Activated T-cell treated with anti-CD3 and anti-CD28 coated beads, Interleukin-2, amount 50 U/mL, for 24 hours (primary cell): ENCODE measurements at places on chromosomes 2 and 18.

GRCh38 chr2:54318821-54319220, 62.8 kb upstream of the TSPYL6 start:
- DNase-seq, result no peak
- no peak overlapping the region for H3K27ac ChIP-seq
- H3K4me3 ChIP-seq, result no peak overlapping the region
- no peaks in the 10 kb centered on the region for H3K36me3 ChIP-seq
- H3K27me3 ChIP-seq, result peaks cover 10% of the 10 kb centered on the region

DNA sequence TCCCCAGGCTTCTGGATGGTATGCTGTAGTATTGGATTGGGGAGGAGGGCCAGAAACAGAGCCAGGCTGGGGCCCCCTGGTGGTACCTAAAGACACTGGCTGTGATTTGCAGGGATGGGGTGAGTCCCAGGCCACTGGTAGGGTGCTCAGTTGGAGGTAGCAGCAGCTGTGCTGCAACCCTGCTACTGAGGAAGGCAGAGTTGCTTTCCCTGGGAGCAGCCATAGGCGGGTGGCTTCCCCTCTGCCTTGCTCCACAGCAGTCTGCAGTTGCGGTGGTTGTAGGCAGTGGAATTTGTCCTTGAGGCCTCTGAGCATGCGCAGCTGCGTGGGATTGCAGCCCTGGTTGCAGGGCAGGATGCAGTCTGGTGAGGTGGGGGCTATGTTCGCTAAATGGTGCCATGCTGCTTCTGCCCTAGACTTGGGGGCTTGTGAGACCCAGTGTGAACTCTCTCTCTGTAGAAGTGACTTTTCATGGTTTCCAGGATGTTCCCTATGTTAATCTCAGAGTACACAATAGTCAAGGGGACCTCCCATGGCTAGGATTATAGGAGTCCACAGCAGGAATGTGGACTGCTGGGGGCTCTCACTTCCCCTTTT, 443.5 kb downstream of the XIRP2 start:
- DNase-seq, result no peak
- H3K27me3 ChIP-seq, result peaks cover 3% of the 10 kb centered on the region
- H3K27ac ChIP-seq, result no peak overlapping the region
- no peaks in the 10 kb centered on the region for H3K4me1 ChIP-seq

DNA sequence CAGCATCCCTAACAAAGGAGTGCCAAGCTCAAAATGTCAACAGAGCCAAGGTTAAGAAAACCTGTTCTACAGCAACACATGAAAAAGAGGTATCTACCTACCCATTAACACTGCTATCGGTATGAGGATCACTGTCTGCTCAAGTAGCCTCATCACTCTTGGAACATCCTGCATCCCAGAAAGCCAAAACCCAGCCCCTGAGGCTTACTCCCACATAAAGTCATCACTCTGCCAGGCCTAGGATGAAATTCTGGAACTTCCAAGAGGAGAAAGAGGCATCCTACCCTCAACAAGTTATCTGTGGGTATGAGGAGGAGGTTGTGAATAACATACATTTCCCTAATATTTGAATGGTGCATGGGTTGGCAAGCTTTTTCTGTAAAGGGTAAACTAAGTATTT, 25.5 kb downstream of the CDH2 start:
- no peak overlapping the region for H3K4me3 ChIP-seq
- no peak overlapping the region for H3K27ac ChIP-seq
- H3K27me3 ChIP-seq, result no peaks in the 10 kb centered on the region
- H3K4me1 ChIP-seq, result no peaks in the 10 kb centered on the region
- no peak for DNase-seq
- no peaks in the 10 kb centered on the region for H3K36me3 ChIP-seq

DNA sequence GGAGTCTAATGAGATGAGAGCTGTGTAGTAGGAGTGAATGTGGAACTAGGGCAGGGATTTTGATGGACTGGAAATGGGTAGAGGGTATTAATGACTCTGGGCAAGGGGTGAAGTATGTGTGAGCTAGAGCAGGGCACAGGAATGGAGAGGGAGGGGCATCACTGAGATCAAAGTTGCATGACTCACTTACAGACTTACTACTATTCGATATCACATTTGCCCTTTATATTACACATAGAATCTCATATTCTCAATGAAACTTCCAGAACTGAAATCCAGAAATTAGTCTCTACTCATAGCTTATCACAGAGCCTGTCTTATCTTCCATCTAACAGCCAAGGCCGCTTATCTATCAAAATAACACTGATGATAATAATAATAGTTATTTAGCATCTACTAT, 20.0 kb upstream of the ITGB6 start:
- H3K27me3 ChIP-seq, result peaks cover 12% of the 10 kb centered on the region
- no peak for DNase-seq
- H3K27ac ChIP-seq, result peak overlapping the region; percentile 82
- peaks cover 57% of the 10 kb centered on the region for H3K4me1 ChIP-seq

- H3K27ac ChIP-seq, result peak within 1 kb of the TSS; percentile 100
- no peaks in the 10 kb centered on the region for H3K27me3 ChIP-seq
- peaks cover 47% of the 10 kb centered on the region for H3K4me1 ChIP-seq
- H3K36me3 ChIP-seq, result peaks cover 21% of the 10 kb centered on the region
- DNase-seq, result no peak
- peak within 1 kb of the TSS; percentile 91 for H3K4me3 ChIP-seq
Measured at GRCh38 chr2:239400596-239401066, at the start of gene HDAC4. Gene HDAC4 (minus strand): TSS chr2:239401020. CDS start chr2:239352699, 48,321 bp downstream.

DNA sequence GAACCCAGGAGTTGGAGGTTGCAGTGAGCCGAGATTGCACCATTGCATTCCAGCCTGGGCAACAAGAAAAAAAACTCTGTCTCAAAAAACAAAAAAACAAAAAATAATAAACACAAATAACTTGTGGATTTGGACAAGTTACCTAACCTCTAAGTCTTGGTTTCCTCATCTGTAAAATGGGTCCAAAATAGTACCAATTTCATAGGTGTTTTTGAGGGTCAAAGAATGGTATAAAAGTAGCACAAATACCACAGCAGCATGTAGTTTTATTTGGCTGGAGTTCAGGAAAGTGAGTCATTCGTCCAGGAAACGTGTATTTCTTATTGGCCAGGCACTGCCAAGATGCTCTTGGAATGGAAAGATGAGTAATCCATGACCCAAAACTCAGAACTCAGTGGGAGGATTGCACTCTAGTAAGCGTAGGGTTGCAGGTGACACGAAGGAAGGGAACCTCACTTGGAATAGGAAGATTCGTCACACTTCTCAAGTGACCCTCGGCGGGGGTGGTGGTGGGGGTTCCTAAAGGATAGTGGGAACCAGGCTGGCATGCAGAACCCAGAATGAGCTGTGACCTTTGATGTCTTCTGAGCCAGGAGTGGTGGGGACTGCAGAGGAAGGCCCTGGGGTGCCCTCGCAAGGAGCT, 24.4 kb downstream of the GRHL1 start:
- H3K4me1 ChIP-seq, result peaks cover 66% of the 10 kb centered on the region
- H3K4me3 ChIP-seq, result no peak overlapping the region
- peak overlapping the region; percentile 73 for H3K27ac ChIP-seq
- peaks cover 17% of the 10 kb centered on the region for H3K27me3 ChIP-seq
- peak; percentile 49 for DNase-seq
- H3K36me3 ChIP-seq, result no peaks in the 10 kb centered on the region

GRCh38 chr18:78713069-78713468, 266.5 kb upstream of the SALL3 start:
- no peak overlapping the region for H3K4me3 ChIP-seq
- H3K27ac ChIP-seq, result no peak overlapping the region
- DNase-seq, result no peak
- no peaks in the 10 kb centered on the region for H3K36me3 ChIP-seq

GRCh38 chr2:36965751-36966369, 476 bp downstream of the STRN start:
- DNase-seq, result peak; percentile 61
- peaks cover 12% of the 10 kb centered on the region for H3K36me3 ChIP-seq
- no peaks in the 10 kb centered on the region for H3K27me3 ChIP-seq
- peaks cover 53% of the 10 kb centered on the region for H3K4me1 ChIP-seq
- H3K4me3 ChIP-seq, result peak overlapping the region; percentile 94

DNA sequence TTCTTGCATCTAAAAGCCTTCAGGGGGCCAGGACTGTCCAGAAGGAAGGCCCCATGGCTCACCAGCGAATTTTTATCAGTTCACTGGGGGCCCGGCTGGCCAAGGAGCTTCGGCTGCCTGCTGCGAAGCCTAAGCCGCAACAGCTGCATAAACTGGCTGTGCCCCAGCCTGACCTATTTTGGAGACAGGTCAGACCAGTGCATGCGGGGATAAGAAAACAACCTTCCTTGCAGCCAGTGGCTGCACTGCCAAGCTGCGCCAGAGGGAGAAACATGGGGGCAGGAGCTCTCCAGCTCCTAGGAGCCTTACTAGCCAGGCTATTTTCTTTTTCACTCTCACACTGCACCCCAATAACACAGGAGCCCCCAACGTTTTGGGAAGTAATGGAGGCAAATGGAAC, 15.2 kb downstream of the PAX3 start:
- no peak overlapping the region for H3K27ac ChIP-seq
- H3K4me3 ChIP-seq, result no peak overlapping the region
- H3K27me3 ChIP-seq, result peaks cover 51% of the 10 kb centered on the region
- no peaks in the 10 kb centered on the region for H3K36me3 ChIP-seq
- H3K4me1 ChIP-seq, result no peaks in the 10 kb centered on the region

GRCh38 chr2:200356857-200357384, 50.4 kb downstream of the SPATS2L start:
- DNase-seq, result no peak
- H3K4me3 ChIP-seq, result no peak overlapping the region
- H3K36me3 ChIP-seq, result no peaks in the 10 kb centered on the region

GRCh38 chr2:20469595-20469994, 22.7 kb downstream of the RHOB start:
- H3K27me3 ChIP-seq, result no peaks in the 10 kb centered on the region
- no peaks in the 10 kb centered on the region for H3K4me1 ChIP-seq
- H3K36me3 ChIP-seq, result no peaks in the 10 kb centered on the region
- no peak overlapping the region for H3K27ac ChIP-seq

GRCh38 chr2:42359965-42360483, 993 bp downstream of the COX7A2L start:
- H3K4me1 ChIP-seq, result peaks cover 56% of the 10 kb centered on the region
- DNase-seq, result no peak
- no peaks in the 10 kb centered on the region for H3K27me3 ChIP-seq
- peak overlapping the region; percentile 100 for H3K27ac ChIP-seq
- peaks cover 44% of the 10 kb centered on the region for H3K36me3 ChIP-seq
- peak overlapping the region; percentile 88 for H3K4me3 ChIP-seq

DNA sequence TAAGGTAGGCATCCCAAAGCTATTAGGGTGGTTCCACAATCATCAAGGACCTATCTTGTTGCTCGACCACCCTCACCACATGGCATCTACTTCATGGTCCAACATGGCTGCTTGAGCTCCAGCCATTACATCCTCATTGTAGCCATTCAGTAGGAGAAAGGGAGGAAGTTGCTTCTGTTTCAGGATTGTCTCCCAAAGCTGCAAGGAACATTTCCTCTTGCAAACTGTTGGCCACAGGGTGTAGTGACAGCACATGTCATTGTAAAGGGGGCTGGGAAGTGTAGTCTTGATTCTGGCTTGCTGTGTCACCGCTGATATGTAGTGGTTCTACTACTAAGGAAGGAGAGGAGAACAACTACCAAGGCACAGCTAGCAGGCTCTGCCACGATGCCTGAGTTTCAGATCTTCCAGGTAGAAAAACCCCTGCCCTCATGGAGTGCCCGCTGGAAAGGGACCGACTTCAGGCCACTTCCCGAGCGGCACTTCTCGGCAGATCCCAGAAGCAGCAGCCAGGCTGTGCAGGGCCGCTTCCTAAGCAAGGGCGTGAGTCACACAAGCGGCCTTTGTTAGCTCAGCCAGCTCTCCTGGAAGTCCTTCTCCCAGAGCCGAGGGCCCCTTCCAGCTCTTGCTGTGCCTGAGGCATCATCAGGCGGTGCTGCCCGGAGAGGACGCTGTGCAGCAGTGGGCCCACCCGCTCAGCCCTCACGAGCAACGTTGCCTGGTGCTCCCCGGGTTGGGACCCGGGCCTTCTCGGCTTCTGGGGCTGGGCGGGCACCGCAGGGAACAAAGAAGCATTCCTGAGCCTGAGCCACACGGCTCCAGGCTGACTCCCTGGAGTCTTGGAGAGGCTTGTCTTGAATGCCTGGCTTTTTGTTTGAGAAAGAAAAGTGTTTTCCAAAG, 58.2 kb downstream of the HS6ST1 start:
- H3K27ac ChIP-seq, result no peak overlapping the region
- no peaks in the 10 kb centered on the region for H3K4me1 ChIP-seq
- H3K36me3 ChIP-seq, result no peaks in the 10 kb centered on the region
- no peaks in the 10 kb centered on the region for H3K27me3 ChIP-seq
- no peak overlapping the region for H3K4me3 ChIP-seq

DNA sequence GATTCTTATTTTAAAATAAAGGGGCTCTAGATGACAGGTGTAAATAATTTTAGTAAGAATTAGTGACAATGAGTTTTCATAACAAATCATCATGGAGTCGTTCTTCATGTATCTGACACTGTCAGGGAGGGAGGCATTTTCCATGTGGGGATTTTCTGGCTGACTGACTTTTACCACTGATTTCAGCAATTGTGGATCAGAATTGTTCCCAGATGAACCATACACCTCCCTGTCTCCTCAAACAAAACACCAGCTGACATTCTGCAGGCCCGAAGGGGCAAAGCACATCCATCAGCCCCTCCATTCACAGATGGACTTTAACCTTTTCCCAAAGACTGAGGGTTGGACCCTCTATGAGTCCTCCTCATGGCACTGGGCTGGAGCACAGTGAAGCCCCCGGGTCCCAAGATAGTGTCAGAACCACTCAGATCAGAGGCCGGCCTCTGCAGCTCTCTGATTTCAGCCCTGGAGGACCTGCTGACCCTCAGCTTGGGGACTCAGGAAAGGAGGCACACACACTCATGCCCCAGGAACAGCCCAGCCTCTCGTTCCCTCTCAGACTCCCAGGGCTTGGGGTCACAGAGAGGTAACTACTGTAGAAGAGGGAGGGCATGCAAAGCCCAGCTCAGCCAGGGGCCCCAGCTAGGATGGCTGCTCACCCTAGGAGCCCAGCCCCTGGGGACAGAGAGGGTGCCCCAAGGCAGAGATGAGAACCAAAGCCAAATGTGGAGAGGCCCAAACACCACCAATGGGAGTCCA, 43.2 kb upstream of the LOXHD1 start:
- H3K4me3 ChIP-seq, result no peak overlapping the region
- H3K27ac ChIP-seq, result no peak overlapping the region
- no peaks in the 10 kb centered on the region for H3K4me1 ChIP-seq
- H3K27me3 ChIP-seq, result no peaks in the 10 kb centered on the region
- H3K36me3 ChIP-seq, result no peaks in the 10 kb centered on the region

DNA sequence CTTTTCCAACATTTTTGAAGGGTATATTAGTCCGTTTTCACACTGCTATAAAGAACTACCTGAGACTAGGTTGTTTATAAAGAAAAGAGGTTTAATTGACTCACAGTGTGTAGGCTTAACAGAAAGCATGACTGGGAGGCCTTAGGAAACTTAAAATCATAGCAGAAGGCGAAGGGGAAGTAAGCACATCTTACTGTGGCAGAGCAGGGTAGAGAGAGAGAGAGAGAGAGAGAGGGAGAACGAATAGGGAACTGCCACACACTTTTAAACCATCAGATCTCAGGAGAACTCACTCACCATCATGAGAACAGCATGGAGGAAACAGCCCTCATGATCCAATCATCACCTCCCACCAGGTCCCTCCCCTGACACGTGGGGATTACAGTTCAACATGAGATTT, 420.3 kb downstream of the SOCS6 start:
- H3K27me3 ChIP-seq, result no peaks in the 10 kb centered on the region
- no peaks in the 10 kb centered on the region for H3K36me3 ChIP-seq
- peaks cover 12% of the 10 kb centered on the region for H3K4me1 ChIP-seq
- no peak overlapping the region for H3K27ac ChIP-seq
- DNase-seq, result no peak
- no peak overlapping the region for H3K4me3 ChIP-seq

GRCh38 chr18:13245481-13246000, 27.0 kb downstream of the LDLRAD4 start:
- DNase-seq, result peak; percentile 22
- no peak overlapping the region for H3K27ac ChIP-seq
- H3K4me1 ChIP-seq, result no peaks in the 10 kb centered on the region
- no peak overlapping the region for H3K4me3 ChIP-seq
- no peaks in the 10 kb centered on the region for H3K27me3 ChIP-seq
